ENCODE measurements at places on chromosomes 1 and 21. TPM values are rescaled to one million over a fixed set of nuclear protein-coding genes. Genes with fewer than 3 reads are reported as not detected.

CHRM3 gene
- not detected for total RNA-seq

CYYR1 gene
- total RNA-seq, result not detected

CRP gene
- total RNA-seq, result not detected

OR14K1 gene
- not detected for total RNA-seq

LAMTOR5 gene
- 142 TPM for total RNA-seq

GJA4 gene
- total RNA-seq, result 0.25 TPM

ATP6V1G3 gene
- not detected for total RNA-seq
